Stimulated activated CD4-positive, alpha-beta T cell treated with anti-CD3 and anti-CD28 coated beads, Interleukin-15, amount 100 ng/mL, for 1 hour (primary cell): ENCODE measurements at places on chromosomes 4 and X.

- DNase-seq, result no peak
Measured at GRCh38 chr4:75973766-75974165, 17.0 kb downstream of the SDAD1 start.

DNA sequence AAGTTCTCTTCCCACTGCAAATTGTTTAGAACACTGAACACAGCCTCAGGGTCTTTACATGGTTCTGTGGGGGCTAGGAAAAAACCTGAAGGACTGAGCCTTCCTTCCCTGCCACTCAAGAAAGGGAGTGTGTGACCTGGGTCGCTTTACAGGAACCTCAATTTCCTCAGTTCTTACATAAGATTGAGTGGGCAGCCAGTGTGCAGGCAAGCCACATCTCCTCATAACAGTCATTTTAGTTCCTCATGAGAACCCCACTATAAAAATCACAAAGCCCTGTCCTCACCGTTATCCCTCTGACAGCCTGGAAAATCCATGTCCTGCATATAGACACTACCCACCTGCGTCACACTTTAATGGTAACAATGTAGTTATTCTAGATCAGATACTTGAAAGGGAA lies 2.1 kb upstream of the ETDC start:
- no peak for DNase-seq

- DNase-seq, result no peak
Measured at GRCh38 chrX:100673397-100673953, 29.5 kb downstream of the SRPX2 start.

GRCh38 chr4:3345384-3345783 lies 52.6 kb downstream of the RGS12 start:
- DNase-seq, result no peak

DNA sequence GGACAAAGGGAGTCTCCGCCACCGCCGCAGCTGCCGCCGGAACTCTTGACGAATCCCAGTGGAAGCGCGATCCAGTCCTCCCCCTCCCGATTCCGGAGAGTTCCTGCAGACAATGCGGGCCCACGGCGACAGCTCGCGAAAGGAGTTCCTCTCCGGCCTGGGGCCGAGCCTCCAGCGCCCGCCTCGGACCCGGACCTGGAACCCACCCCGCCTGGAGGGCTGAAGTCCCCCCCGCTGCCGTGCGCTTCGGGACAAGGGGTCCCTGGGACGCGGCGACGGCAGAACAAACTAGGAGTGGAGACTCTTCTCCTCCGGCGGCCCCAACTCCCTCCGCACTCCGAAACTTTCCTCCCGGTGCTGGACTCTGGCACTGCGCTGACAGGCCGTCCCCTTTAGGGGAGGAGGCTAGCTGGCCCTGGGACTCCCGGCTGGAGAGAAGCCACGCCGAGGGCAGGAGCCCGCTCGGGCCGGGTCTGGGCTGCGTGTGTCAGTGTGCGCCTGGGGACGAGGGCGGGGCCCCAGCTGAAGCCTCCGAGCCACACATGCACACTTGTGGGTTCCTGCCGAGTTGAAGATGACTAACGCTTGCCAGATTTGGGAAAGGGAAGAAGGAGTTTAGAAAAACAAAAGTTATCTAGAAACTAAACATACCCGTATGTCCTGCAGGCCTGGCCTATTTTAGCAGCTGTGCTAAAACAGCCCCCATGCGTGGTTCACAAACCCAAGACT lies at the start of gene ANTXR2:
ANTXR2 (minus strand) TSS at position 486 of the 729 bp plus-strand sequence. CDS start 669 bp downstream, outside the sequence.
- peak; percentile 44 for DNase-seq

GRCh38 chr4:101795704-101796103 lies 5.2 kb downstream of the BANK1 start:
- DNase-seq, result no peak

DNA sequence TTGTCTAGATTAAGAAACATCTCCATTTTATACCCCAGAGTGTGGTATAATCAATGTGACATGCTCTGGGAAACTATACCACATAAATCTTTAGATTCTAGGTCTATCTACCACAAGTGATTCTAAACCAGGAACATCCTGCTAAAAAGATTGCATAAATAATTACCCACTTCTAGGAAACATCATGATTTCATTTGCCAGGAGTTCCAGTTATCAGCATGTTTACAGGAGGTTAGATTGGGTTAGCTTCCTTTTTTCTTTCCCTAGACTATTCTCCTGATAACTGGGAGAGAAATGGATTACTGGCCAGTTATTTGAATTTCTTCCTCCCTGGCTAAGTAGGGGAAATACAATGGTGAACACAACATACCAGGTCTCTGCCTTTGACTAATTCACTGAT lies 230.3 kb upstream of the BOD1L1 start:
- no peak for DNase-seq

DNA sequence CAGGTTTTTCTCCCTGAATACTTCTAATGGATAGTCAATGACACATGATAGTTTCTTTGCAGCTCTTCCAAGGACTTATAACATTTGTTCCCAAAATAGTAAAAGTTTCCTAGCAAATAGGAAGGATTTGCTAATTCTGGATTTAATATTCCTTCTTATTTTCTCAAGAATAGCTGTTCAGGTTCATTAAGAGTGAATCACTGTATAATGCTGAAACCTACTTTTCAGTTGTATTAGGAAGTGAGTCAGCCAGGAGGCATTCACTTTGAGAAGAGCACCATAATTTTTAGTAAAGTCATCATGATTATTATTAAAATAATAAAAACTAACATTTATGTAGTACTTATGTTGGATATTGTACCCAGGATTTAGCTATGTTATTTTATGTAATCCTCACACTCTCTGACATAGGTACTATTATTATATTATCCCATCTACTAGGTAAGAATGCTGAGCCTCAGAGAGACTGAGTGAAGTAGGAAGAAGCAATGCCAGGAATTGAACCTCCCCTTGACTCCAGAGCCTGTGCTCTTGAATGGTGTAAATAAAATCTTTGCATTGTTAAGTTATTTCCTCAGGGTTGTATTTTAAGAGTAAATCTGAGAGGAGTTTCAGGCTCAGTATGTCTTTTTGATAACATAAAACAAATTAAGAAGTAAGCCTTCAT lies 114.8 kb downstream of the REELD1 start:
- no peak for DNase-seq

DNA sequence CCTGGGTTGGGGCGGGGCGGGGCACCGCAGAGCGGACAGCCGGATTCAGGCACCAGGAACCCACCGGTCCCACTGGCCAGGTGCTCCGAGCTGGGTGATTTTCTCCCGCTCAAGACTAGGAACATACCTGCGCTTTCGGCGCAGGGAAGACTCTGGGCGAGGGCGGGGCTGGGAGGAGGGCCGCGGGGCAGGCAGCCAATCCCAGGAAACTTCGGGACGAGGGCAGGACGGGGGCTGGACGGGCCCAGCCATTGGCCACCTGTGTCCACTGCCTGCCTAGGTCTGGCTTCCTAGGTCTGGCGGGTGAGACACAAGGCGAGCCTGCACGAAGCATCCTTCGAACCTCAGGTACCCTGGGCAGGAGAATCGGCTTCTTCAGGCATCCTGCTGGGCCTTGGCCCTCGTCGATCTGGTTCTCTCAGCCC lies 274 bp upstream of the ERVMER34-1 start:
- DNase-seq, result no peak

GRCh38 chrX:3451571-3451970 lies 105.1 kb upstream of the MXRA5 start:
- no peak for DNase-seq

- DNase-seq, result no peak
Measured at GRCh38 chr4:140971077-140971792, 162.0 kb downstream of the RNF150 start.

GRCh38 chr4:73998040-73999011 lies at the start of gene CXCL5:
Gene CXCL5 (minus strand): TSS chr4:73998677. CDS start chr4:73998581, 96 bp downstream.
- no peak for DNase-seq

DNA sequence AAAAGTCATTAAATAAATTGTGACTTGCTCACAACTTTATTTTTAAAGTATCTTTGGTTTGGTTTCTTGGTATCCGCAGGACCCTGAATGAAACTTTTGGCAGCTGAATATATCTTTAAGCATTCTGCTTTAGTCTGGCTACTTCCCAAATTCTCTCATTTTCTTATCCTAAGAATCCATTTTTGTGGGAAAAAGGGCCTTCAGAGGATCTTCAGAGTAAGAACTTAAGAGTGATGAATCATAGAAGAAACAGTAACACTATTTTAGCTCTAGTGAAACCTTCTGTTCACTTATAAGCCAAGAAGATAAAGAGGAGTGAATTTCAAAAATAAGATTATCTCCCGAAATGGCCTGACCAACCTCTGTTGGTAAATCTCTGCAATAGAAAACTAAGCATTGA lies 540.6 kb upstream of the MAGEB18 start:
- no peak for DNase-seq

DNA sequence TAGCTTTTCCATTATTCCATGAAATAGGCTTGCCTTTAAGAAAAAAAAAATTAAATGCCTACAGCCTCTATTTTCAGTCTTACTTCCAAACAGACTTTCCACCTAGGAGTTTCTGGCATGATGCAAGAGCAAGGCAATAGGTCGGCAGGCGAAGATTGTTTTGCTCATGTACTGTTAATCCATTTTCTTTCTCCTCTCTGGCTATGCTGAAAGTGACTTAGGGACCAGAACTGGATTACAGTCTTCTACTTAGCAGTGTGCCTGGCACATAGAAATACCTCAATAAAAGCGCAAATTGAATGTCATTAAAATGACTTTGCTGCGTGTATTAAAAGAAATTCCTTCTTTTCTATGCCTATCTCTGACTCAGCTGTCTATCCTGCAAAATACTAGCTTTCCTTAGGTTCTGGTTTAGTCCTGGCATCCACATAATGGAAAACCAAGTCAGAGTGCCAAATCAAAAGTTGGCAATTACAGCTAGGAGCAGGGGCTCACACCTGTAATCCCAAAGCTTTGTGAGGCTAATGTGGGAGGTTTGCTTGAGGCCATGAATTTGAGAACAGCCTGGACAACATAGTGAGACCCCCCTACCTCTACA lies 51.9 kb downstream of the CC2D2A start:
- DNase-seq, result no peak

GRCh38 chrX:28969126-28969525 lies 381.9 kb downstream of the IL1RAPL1 start:
- no peak for DNase-seq

- DNase-seq, result no peak
Measured at GRCh38 chr4:36165631-36166005, 78.7 kb downstream of the ARAP2 start.

GRCh38 chr4:1348014-1348513 lies 1.1 kb downstream of the UVSSA start:
- DNase-seq, result no peak
